Posterior vena cava (tissue), 2 donors: ENCODE measurements at places on chromosomes 16 and 17. TPM values are rescaled to one million over a fixed set of nuclear protein-coding genes. Genes with fewer than 3 reads are reported as not detected.

PITPNC1 gene
- total RNA-seq = 22.3 TPM

GRCh38 chr16:78034530-78034929 lies 12.2 kb downstream of the CLEC3A start:
- DNase-seq = no peak

DCUN1D3 gene
- total RNA-seq = 27.7 TPM

ATP6V0A1 gene
- total RNA-seq = 69.6 TPM

DNA sequence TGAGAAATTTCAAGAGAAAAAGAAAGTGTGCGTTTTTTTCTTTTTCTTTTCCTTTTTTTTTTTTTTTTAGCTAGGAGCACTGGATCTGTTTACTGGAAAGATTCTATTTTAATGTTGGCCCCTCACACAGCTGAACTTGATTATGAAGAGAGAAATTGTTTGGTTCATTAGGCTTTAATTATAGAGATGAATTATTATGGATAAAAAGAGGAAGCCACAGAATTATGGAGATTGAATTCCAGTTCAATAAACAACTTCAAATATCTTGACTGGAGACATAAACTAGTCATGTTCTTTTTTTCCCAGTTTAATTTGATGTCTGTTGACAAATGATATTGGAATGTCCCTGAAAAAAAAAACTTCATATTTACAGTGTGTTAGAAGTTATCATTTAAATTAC lies 152.0 kb upstream of the HS3ST3A1 start:
- no peak for DNase-seq
